ENCODE measurements at places on chromosomes 4 and X. TPM values are rescaled to one million over a fixed set of nuclear protein-coding genes. Genes with fewer than 3 reads are reported as not detected.

GRCh38 chr4:26267087-26267486 lies 53.7 kb upstream of the RBPJ start:
- no peak overlapping the region for H3K4me3 ChIP-seq
- DNase-seq, result no peak
- no peaks in the 10 kb centered on the region for H3K27me3 ChIP-seq
- no peak overlapping the region for H3K27ac ChIP-seq
- H3K36me3 ChIP-seq, result no peaks in the 10 kb centered on the region

DNA sequence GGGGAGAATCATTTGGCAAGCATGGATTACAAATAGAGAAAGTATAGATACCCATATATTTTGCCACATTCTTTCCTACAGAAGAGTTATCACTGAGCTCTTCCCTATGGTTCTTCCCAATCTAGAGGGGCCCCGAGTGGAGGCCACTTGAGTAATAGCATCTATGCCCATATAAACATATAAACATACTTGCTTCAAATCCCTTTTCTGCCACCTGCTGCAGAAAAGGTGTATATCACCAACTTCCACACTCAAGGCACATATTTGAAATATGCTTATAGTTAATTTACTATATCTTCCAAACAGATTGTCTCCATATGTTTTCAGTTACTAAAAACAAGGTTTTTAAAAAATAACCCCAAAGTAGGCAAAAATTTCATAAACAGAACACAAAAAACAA lies 642.8 kb upstream of the DIPK2B start:
- H3K4me1 ChIP-seq, result peaks cover 14% of the 10 kb centered on the region
- DNase-seq, result peak; percentile 46
- no peak overlapping the region for H3K4me3 ChIP-seq

GRCh38 chr4:153850533-153851280 lies 61.8 kb upstream of the SFRP2 start:
- no peak overlapping the region for H3K4me3 ChIP-seq
- no peaks in the 10 kb centered on the region for H3K36me3 ChIP-seq
- DNase-seq, result no peak
- H3K27me3 ChIP-seq, result no peaks in the 10 kb centered on the region

GRCh38 chr4:8472689-8473197 lies 32.2 kb downstream of the TRMT44 start:
- no peaks in the 10 kb centered on the region for H3K4me1 ChIP-seq
- H3K27ac ChIP-seq, result no peak overlapping the region

GRCh38 chrX:154300816-154301215 lies 5.2 kb downstream of the TKTL1 start:
- no peaks in the 10 kb centered on the region for H3K4me1 ChIP-seq
- peaks cover 40% of the 10 kb centered on the region for H3K27me3 ChIP-seq
- H3K27ac ChIP-seq, result no peak overlapping the region
- no peak for DNase-seq

GRCh38 chr4:83905952-83906351 lies 370.0 kb downstream of the GPAT3 start:
- peaks cover 20% of the 10 kb centered on the region for H3K27me3 ChIP-seq
- H3K4me3 ChIP-seq, result no peak overlapping the region
- no peaks in the 10 kb centered on the region for H3K36me3 ChIP-seq
- DNase-seq, result no peak

- no peak overlapping the region for H3K4me3 ChIP-seq
- no peaks in the 10 kb centered on the region for H3K4me1 ChIP-seq
- peak overlapping the region; percentile 78 for H3K27ac ChIP-seq
- DNase-seq, result no peak
- no peaks in the 10 kb centered on the region for H3K36me3 ChIP-seq
Observed at GRCh38 chr4:81330018-81330417, 115.0 kb upstream of the PRKG2 start.

- H3K4me3 ChIP-seq, result no peak overlapping the region
- no peaks in the 10 kb centered on the region for H3K36me3 ChIP-seq
- H3K27me3 ChIP-seq, result peaks cover 41% of the 10 kb centered on the region
- no peak for DNase-seq
- H3K4me1 ChIP-seq, result no peaks in the 10 kb centered on the region
Observed at GRCh38 chr4:47386561-47387235, 76.8 kb downstream of the COMMD8 start.

GRCh38 chr4:2803624-2804448 lies 11.0 kb downstream of the SH3BP2 start:
- peak; percentile 48 for DNase-seq
- no peaks in the 10 kb centered on the region for H3K36me3 ChIP-seq
- no peaks in the 10 kb centered on the region for H3K27me3 ChIP-seq
- no peak overlapping the region for H3K4me3 ChIP-seq

- H3K36me3 ChIP-seq, result no peaks in the 10 kb centered on the region
- H3K4me3 ChIP-seq, result no peak overlapping the region
- no peak for DNase-seq
- no peaks in the 10 kb centered on the region for H3K4me1 ChIP-seq
- no peaks in the 10 kb centered on the region for H3K27me3 ChIP-seq
Observed at GRCh38 chr4:47519239-47519883, 34.3 kb downstream of the ATP10D start.

GRCh38 chrX:119648421-119648775 lies 42.2 kb upstream of the NKRF start:
- H3K27me3 ChIP-seq, result peaks cover under 1% of the 10 kb centered on the region
- no peak for DNase-seq
- no peak overlapping the region for H3K4me3 ChIP-seq
- no peaks in the 10 kb centered on the region for H3K36me3 ChIP-seq

DNA sequence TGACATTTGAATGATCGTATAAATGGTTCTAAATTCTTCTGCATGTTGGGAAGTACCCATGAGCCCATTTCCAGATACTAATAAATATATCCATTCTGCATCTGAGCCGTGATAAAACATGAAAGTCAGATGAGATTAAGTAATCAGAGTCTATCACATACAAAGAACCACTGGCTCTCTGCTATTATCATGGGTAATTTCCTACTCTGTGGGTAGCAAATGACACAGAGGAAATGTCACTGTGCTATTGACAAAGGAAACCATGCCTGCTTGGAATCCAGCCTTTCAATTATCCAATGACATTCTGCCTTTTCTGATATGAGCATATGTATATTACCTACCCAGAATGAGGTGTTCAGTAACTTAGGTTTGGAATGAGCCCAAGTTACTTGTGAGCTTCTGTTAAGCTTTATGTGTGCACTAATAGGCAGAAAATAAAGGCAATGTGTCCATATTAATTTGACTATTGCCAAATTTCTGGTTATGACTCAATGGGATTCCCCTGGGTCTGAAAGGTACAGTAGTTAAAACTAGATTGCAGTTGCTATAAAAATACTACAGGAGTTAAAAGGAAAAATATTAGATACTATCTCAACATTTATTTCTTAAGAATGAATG lies 238.7 kb upstream of the KCNIP4 start:
- no peak overlapping the region for H3K27ac ChIP-seq
- H3K4me1 ChIP-seq, result peaks cover 9% of the 10 kb centered on the region
- no peaks in the 10 kb centered on the region for H3K27me3 ChIP-seq
- no peaks in the 10 kb centered on the region for H3K36me3 ChIP-seq

DNA sequence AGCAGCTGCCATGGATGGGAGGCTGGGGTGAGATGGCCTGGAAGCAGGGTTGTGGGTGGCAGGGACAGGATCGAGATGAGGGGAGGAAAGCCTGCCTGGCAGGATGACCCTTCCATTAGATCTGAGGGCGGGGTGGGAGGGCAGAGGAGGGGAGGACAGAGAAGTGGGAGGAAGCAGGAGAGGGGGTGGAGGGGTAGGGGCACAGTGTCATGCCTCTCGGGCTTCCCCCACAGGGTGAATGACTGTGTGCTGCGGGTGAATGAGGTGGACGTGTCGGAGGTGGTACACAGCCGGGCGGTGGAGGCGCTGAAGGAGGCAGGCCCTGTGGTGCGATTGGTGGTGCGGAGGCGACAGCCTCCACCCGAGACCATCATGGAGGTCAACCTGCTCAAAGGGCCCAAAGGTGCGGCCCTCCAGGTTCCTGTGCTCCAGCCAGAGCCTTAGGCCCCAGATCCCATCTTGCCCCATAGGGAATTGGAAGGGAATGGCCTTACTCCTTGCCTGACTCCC lies 4.9 kb downstream of the DLG3 start:
- H3K27ac ChIP-seq, result no peak overlapping the region
- no peak for DNase-seq
- peaks cover 4% of the 10 kb centered on the region for H3K4me1 ChIP-seq
- H3K4me3 ChIP-seq, result no peak overlapping the region
- H3K36me3 ChIP-seq, result no peaks in the 10 kb centered on the region

The CFI gene
- not detected for total RNA-seq

The DKK2 gene
- total RNA-seq, result 0.07 TPM

The ABCG2 gene
- total RNA-seq, result 0.12 TPM

The TENM3 gene
- total RNA-seq, result 34.1 TPM

The TLR7 gene
- total RNA-seq, result not detected

The ASMT gene
- not detected for total RNA-seq

The MAGEB1 gene
- not detected for total RNA-seq

The RBM46 gene
- total RNA-seq, result 0.21 TPM

The COL25A1 gene
- total RNA-seq, result not detected
